ENCODE measurements at places on chromosomes 7 and 10.

DNA sequence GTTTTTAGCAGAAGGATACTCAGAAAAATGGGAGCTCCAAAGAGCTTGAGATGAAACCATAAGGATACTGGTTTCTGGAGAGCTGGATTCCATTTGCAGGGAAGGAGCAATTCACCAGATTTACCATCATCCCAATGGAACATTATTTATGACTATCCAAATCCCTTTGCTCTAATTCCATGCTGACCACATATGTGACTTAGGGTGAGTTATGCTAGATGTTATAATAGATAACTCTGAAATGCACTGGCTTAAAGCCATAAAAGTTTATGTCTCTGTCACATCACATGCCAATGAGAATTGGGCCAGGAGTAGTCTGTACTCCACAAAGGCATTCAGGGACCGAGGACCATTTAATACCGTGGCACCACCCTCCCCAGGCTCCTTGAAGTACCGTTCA is 185.2 kb downstream of the SKIDA1 start:
- no peaks in the 10 kb centered on the region for H3K36me3 ChIP-seq
- no peak overlapping the region for H3K27ac ChIP-seq
- no peaks in the 10 kb centered on the region for H3K27me3 ChIP-seq
- H3K4me1 ChIP-seq, result peaks cover 8% of the 10 kb centered on the region

GRCh38 chr10:22754296-22754695 is 39.9 kb upstream of the PIP4K2A start:
- no peak overlapping the region for H3K4me3 ChIP-seq
- no peak overlapping the region for H3K27ac ChIP-seq
- H3K36me3 ChIP-seq, result no peaks in the 10 kb centered on the region

DNA sequence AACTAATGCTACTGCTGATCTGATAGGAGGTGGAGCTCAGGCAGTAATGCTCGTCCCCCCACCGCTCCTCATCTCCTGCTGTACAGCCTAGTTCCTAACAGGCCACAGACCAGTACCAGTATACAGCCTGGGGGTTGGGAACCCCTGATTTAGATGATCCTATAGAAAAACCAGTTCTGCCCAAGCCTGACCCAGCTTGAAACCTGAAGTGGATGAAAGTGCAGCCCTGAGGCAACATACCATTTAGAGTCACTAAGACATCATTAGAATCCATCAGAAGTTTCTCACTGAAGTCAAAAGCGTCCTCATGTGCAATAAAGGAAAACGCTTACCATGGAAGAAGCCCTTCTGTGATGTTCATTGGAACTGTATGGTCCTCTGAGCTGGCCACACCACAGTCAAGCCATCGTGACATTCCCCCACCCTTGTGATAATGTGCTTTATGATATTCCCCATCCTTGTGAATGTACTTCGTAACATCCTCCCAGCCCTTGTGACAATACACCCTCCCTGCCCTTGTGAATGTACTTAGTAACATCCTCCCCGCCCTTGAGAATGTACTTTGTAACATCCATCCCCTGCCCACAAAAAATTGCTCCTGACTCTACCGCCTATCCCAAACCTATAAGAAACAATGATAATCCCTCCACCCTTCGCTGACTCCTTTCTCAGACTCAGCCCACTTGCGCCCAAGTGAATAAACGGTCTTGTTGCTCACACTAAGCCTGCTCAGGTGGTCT is 65.9 kb upstream of the HECTD2 start:
- no peak overlapping the region for H3K27ac ChIP-seq
- no peaks in the 10 kb centered on the region for H3K27me3 ChIP-seq
- H3K4me3 ChIP-seq, result no peak overlapping the region
- no peaks in the 10 kb centered on the region for H3K36me3 ChIP-seq
- no peak for DNase-seq

- no peaks in the 10 kb centered on the region for H3K36me3 ChIP-seq
- no peak for DNase-seq
- peaks cover 11% of the 10 kb centered on the region for H3K27me3 ChIP-seq
- no peak overlapping the region for H3K4me3 ChIP-seq
- H3K4me1 ChIP-seq, result no peaks in the 10 kb centered on the region
These were observed 121.3 kb upstream of the GDF10 start for GRCh38 chr10:47178537-47179290.

DNA sequence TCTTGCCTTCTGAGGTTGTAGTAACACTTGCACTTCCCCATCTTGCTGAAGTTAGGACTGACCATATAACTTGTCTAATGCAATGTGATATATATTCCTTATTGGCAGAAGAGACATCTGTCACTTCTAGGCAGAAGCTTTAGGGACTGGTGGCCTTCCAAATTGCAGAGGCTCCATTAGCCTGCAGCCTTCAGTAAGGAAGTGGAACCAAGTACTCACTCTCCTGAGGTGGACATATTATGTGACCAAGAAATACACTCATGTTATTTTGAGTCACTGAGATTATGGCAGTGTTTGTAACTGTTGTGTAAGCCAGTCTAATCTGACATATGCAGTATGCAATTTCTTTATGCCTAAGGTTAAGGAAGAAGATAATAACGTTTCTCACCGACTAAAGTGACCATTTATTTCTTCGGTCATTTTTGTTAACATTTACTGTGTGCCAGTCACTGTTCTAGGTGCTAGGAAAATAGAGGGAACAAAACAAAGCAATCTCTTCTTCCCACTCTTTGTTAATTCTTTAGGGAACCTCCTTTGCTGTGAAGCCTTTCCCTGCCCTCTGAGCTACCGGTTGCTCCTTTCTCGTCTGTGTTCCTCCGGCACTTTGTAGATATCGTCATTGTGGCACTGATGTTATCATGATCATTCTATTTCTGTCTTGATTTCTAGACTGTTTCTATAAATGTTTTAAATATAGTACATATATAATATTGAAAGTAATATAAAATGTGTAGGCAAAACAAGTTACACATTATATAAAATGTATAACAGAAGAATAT is 52.9 kb upstream of the HBP1 start:
- no peaks in the 10 kb centered on the region for H3K27me3 ChIP-seq
- peaks cover 4% of the 10 kb centered on the region for H3K4me1 ChIP-seq
- H3K4me3 ChIP-seq, result no peak overlapping the region
- H3K36me3 ChIP-seq, result no peaks in the 10 kb centered on the region
- H3K27ac ChIP-seq, result no peak overlapping the region

- H3K27ac ChIP-seq, result no peak overlapping the region
- DNase-seq, result no peak
- H3K4me1 ChIP-seq, result peaks cover 7% of the 10 kb centered on the region
- peaks cover 5% of the 10 kb centered on the region for H3K36me3 ChIP-seq
- H3K27me3 ChIP-seq, result no peaks in the 10 kb centered on the region
These were observed 54.8 kb downstream of the LYZL1 start for GRCh38 chr10:29343607-29344038.

GRCh38 chr7:138865843-138866242 is 67.8 kb upstream of the ATP6V0A4 start:
- no peaks in the 10 kb centered on the region for H3K27me3 ChIP-seq
- no peak overlapping the region for H3K4me3 ChIP-seq
- H3K36me3 ChIP-seq, result peaks cover 30% of the 10 kb centered on the region
- no peaks in the 10 kb centered on the region for H3K4me1 ChIP-seq
- DNase-seq, result no peak

DNA sequence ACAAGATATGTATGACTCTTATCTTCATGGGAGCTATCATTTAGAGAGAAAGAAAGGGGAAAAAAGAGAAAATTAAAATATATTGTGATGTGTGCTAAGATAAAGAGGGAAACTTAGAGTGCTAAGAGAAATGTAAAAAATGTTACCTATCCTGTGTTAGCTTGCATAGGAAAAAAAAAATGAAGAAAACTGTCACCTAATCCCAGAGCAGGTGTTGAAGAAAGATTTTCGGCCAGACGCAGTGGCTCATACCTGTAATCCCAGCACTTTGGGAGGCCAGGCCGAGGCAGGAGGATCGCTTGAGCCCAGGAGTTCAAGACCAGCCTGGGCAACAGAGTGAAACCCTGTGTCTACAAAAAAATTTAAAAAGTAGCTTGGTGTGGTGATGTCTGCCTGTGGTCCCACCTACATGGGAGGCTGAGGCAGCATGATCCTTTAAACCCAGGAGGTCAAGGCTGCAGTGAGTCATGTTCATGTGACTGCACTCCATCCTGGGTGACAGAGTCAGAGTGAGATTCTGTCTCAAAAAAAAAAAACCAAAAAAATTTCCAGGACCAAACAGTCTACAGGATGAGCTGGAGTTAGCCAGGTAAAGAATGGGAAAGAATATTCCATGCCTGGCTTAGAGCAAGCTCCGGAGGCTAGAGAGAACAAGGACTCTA is 2.4 kb upstream of the MKLN1 start:
- no peak overlapping the region for H3K27ac ChIP-seq
- H3K27me3 ChIP-seq, result no peaks in the 10 kb centered on the region
- H3K4me1 ChIP-seq, result peaks cover 20% of the 10 kb centered on the region

DNA sequence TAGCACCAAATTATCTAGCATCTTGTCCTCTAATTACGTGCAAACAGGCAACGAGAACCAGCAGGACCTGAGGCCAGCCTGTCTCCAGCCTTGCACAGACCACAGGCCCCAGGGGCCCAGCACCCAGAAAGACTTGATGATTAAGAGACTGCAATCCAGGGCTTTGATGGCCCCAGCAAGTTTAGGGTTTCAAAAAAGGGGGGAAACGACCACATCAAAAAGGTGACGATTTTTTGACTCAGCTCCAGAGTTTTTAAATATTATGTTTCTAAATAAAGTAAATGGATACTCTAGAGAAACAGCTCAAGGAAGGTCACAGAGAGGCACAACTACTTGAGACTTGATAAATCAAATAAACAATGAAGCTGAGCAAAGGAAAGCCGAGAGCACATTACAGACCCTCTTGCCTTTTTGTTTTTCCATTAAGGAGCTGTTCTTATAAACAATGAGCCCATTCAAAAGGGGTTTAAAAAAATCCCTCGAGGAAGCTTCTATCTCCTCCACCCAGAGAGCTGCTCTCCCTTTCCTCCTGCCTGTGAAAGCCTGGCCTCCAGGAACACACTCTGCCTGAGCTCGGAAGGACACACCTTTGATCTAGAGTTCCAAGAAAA is 44.1 kb downstream of the GLI3 start:
- DNase-seq, result no peak
- H3K27ac ChIP-seq, result no peak overlapping the region
- H3K27me3 ChIP-seq, result peaks cover 9% of the 10 kb centered on the region
- no peaks in the 10 kb centered on the region for H3K36me3 ChIP-seq

DNA sequence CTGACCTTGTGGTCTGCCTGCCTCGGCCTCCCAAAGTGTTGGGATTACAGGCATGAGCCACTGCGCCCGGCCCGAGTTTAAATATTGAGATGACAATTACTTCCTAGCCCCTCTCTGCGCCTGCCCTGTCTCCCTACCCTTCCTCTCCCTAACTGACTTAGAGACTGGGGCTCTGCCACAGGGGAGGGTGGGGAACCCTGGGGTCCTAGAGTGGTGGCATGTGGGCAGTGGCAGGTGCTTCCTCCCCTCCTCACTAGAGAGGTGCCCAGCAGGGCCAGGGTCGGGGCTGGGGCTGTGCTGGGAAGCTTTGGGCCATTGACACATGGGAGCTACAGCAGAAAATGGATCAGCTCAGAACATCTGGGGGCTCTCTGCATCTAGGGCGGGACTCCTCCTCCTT is 7.0 kb upstream of the ACHE start:
- H3K27ac ChIP-seq, result no peak overlapping the region
- no peaks in the 10 kb centered on the region for H3K4me1 ChIP-seq
- no peaks in the 10 kb centered on the region for H3K36me3 ChIP-seq
- DNase-seq, result no peak

DNA sequence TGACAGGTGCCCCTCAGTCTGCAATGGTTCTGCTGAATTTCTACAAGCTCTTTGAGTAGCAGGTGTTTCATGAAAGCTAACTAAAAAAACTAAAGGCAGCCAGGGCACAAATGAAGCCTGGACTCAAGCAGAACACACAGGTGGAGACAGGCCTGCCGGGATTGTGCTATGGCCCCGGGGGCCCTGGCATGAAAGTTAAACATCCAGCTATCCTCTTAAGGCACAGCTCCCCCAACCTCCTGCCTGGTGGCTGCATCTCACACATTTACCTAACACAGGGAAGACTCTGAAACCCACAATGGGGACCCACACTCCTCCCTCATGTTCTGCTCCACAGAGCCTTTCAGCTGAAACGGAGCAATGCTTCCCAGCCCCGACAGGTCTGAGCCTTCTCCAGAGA is 76.3 kb upstream of the CAMK2B start:
- no peak overlapping the region for H3K4me3 ChIP-seq
- no peak for DNase-seq
- no peaks in the 10 kb centered on the region for H3K27me3 ChIP-seq
- H3K36me3 ChIP-seq, result peaks cover 21% of the 10 kb centered on the region

DNA sequence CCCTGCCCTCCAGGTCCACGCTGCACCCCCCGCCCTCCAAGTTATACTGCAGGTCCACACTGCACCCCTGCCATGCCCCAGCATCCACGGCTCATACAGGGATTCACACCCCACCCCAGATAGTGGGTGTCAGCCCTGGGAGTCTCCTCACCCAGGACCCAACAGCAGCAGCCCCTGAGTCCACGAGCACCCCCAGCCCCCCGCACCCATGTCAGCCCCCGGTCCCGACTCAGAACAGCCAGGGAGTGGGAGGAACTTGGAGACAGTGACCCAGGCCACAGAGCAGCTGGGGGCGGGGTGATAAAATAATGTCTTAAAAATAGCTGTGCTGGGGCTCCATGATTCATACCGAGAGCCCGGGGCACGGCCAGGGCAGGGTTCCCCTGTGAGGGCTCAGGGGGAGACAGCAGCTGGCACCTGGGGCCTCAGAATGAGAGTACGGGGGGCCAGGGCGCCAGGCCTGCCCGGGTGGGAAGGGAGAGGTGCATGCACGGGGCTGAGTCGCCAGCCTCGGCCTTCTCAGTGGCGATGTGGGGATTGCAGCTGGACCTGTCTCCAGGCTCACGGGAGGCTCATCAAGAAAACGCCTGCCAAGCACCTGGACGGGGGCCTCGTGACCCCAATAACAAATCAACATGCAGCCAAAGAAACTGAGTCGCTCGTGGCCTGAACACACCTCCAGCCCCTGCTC is 29.8 kb downstream of the ADAP1 start:
- no peak for DNase-seq
- H3K27me3 ChIP-seq, result no peaks in the 10 kb centered on the region
- H3K4me1 ChIP-seq, result no peaks in the 10 kb centered on the region
- H3K36me3 ChIP-seq, result no peaks in the 10 kb centered on the region
- H3K27ac ChIP-seq, result no peak overlapping the region
- H3K4me3 ChIP-seq, result no peak overlapping the region

- H3K27ac ChIP-seq, result no peak overlapping the region
- H3K36me3 ChIP-seq, result peaks cover 33% of the 10 kb centered on the region
- H3K4me1 ChIP-seq, result peaks cover 2% of the 10 kb centered on the region
- H3K27me3 ChIP-seq, result peaks cover 75% of the 10 kb centered on the region
These were observed 2.0 kb downstream of the CYP26C1 start for GRCh38 chr10:93062514-93063143.

GRCh38 chr7:87354749-87355148 is 9.3 kb downstream of the CROT start:
- peaks cover 71% of the 10 kb centered on the region for H3K36me3 ChIP-seq
- no peak overlapping the region for H3K27ac ChIP-seq
- DNase-seq, result no peak
- H3K4me1 ChIP-seq, result no peaks in the 10 kb centered on the region

- H3K4me1 ChIP-seq, result peaks cover 59% of the 10 kb centered on the region
- DNase-seq, result peak; percentile 30
- H3K4me3 ChIP-seq, result no peak overlapping the region
- peaks cover 4% of the 10 kb centered on the region for H3K36me3 ChIP-seq
These were observed 243.1 kb upstream of the AOAH start for GRCh38 chr7:36967387-36967786.

GRCh38 chr7:107972075-107972482 is 30.9 kb downstream of the LAMB1 start:
- H3K27me3 ChIP-seq, result no peaks in the 10 kb centered on the region
- H3K4me1 ChIP-seq, result no peaks in the 10 kb centered on the region
- H3K4me3 ChIP-seq, result no peak overlapping the region
- no peak overlapping the region for H3K27ac ChIP-seq
- no peak for DNase-seq
- H3K36me3 ChIP-seq, result peaks cover 30% of the 10 kb centered on the region
